ENCODE measurements at places on chromosomes 7 and 10.

DNA sequence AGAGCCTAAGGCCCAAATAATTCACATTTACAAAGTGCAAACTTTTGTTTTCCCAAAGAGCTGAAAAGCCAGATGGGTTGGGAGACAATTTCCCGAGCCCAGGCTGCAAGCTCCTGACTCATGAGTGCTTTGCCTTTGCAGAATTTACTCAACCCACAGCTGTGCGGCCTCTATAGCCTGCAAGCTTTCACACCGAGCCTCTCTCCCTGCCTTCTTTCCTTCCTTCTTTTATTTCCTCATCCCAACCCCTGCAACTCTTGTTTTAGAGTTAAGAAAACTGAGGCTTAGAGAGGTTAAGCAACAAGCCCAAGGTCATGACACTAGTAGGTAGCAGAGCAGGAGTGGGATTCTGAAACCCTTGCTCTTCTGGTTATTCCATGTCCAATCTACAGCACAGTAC lies 203.0 kb upstream of the GPR26 start:
- H3K27me3 ChIP-seq, result no peaks in the 10 kb centered on the region
- H3K36me3 ChIP-seq, result no peaks in the 10 kb centered on the region

DNA sequence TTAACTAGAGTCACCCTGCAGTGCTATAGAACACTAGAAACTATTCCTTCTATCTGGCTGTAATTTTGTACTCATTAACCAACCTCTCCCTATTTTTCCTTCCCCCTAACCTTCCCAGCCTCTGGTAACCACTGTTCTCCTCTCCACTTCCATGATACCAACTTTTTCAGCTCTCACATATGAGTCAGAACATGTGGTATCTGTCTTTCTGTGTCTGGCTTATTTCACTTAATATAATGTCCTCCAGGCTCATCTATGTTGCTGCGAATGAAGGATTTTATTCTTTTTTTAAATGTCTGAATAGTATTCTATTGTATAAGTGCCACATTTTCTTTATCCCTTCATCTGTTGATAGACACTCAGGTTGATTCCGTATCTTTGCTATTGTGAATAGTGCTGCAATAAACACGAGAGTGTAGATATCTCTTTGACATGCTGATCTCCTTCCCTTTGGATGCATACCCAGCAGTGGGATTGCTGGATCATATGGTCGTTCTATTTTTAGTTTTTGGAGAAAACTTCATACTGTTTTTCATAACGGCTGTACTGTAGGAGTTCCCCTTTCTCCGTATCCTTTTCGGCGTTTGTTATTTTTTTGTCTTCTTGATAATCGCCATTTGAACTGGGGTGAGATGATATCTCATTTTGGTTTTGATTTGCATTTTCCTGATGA lies 101.4 kb downstream of the FAM107B start:
- no peak overlapping the region for H3K27ac ChIP-seq
- no peaks in the 10 kb centered on the region for H3K36me3 ChIP-seq
- H3K27me3 ChIP-seq, result no peaks in the 10 kb centered on the region
- no peak overlapping the region for H3K4me3 ChIP-seq

GRCh38 chr10:5856701-5857004 lies 33.0 kb downstream of the ANKRD16 start:
- no peak overlapping the region for H3K4me3 ChIP-seq
- no peaks in the 10 kb centered on the region for H3K36me3 ChIP-seq

GRCh38 chr10:7159928-7160327 lies 250.9 kb downstream of the SFMBT2 start:
- H3K27ac ChIP-seq, result no peak overlapping the region
- no peak for DNase-seq
- no peak overlapping the region for H3K4me3 ChIP-seq
- H3K4me1 ChIP-seq, result no peaks in the 10 kb centered on the region

- H3K27ac ChIP-seq, result no peak overlapping the region
- DNase-seq, result no peak
- H3K4me1 ChIP-seq, result no peaks in the 10 kb centered on the region
- no peaks in the 10 kb centered on the region for H3K36me3 ChIP-seq
Observed at GRCh38 chr10:70952921-70953320, 64.6 kb upstream of the PCBD1 start.

DNA sequence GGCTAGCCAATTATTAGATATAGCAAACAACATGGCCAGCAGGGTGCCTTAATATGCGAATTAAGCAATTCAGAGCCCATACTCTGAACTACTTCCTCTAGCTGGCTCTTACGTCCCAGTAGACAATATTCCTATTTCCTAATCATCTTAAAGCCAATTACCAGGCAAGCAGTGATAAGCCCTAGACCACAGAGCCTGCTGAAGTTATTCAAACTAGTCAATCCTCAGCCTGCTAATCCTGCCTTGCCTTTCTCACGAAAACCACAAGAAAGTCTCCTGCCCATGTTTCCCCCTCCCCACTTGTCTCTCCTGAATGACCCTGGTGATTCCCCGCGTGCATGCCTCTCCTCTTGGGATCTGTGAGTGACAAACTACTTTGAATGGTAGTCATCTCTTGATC lies 86.8 kb upstream of the CACNA2D1 start:
- H3K27ac ChIP-seq, result no peak overlapping the region
- no peak overlapping the region for H3K4me3 ChIP-seq
- DNase-seq, result peak; percentile 90

DNA sequence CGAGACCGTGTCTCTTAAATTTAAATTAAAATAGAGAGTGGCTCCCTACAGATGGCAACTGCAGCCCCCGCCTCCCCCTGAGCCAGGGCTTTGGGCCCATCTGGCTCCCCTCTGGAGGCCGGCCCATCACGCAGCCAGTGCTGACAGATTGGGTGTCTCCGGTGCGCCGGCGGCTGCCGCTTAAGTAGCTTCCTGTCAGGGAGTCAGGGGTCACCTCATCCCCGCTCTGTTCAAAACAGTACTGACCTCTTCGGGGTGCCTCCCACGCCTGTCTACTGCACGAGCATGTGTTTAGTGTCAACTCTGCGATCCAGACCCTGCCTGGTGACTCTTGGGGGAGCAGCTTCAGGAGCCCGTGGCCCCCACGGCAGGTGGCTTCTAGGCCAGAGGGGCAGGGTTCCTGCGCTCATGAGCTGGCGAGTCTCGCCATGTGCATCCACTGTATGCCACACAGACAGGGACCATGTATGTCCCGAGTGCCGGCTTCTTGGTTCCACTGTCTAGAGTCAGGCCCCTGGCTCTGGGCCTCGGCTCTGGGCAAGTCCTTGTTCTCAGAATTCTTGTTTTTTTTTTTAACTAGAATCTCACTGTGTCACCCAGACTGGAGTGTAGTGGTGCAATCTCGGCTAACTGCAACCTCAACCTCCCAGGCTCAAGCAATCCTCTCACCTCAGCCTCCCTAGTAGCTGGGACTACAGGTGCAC lies 36.1 kb downstream of the KCTD7 start:
- no peaks in the 10 kb centered on the region for H3K4me1 ChIP-seq
- H3K4me3 ChIP-seq, result no peak overlapping the region
- no peak overlapping the region for H3K27ac ChIP-seq
- DNase-seq, result no peak
- H3K36me3 ChIP-seq, result no peaks in the 10 kb centered on the region

GRCh38 chr10:128981881-128982615 lies 485.0 kb upstream of the MGMT start:
- DNase-seq, result no peak
- no peak overlapping the region for H3K27ac ChIP-seq
- H3K27me3 ChIP-seq, result no peaks in the 10 kb centered on the region

DNA sequence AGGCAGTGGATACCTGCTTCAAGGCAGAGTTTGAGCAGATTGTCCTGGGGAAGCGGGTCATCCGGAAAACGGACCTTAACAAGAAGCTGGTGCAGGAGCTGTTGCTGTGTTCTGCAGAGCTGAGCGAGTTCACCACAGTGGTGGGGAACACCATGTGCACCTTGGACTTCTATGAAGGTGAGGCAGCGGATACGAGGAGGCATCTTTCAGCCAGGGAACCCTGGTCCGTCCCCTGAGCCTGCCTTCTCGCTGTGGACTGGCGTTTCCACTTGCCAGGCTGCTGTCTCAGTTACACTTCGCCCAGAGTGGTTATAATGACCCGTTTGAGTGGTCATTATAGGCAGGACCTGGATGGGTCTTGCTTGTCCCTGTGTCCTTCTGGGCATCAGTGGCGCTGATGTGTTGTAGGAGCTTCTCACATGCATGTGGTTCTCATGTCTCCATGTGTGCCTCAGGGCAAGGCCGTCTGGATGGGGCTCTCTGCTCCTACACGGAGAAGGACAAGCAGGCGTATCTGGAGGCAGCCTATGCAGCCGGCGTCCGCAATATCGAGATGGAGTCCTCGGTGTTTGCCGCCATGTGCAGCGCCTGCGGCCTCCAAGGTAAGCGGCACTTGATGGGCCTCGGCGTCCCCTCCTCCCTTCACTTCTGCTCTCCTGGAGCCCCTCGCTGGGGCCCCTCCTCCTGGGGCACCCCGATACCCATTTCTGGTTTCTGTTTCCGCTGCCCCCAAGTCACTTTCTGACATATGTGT lies 18.0 kb downstream of the UPP1 start:
- H3K4me3 ChIP-seq, result no peak overlapping the region
- no peaks in the 10 kb centered on the region for H3K4me1 ChIP-seq

DNA sequence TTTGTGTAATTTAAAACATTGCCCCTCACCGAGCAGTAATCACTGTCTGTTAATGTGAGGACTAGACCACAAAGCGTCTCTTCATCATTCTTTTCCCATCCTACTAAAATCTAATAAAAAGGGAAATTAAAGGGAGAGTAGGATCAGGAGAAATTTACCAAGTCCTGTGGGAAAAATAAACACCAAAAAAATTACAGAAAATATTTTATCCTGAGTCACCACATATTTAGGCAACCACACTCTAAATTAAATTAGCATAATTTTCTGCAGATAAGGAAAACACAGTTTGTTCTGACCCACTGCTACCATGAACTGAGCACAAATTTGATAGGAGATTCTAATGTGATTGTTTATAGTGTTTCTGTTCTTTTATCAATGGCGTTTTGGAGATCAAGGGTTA lies 49.3 kb downstream of the CCDC6 start:
- H3K27me3 ChIP-seq, result no peaks in the 10 kb centered on the region
- no peak for DNase-seq
- no peaks in the 10 kb centered on the region for H3K36me3 ChIP-seq
- peaks cover 8% of the 10 kb centered on the region for H3K4me1 ChIP-seq

- no peaks in the 10 kb centered on the region for H3K36me3 ChIP-seq
- no peak overlapping the region for H3K4me3 ChIP-seq
- no peak for DNase-seq
Observed at GRCh38 chr10:99595236-99595635, 25.0 kb downstream of the SLC25A28 start.

- peaks cover 3% of the 10 kb centered on the region for H3K4me1 ChIP-seq
- H3K27ac ChIP-seq, result no peak overlapping the region
- H3K36me3 ChIP-seq, result no peaks in the 10 kb centered on the region
- H3K4me3 ChIP-seq, result peak overlapping the region; percentile 64
- DNase-seq, result no peak
Observed at GRCh38 chr10:47383261-47384147, 589 bp downstream of the ZNF488 start.

GRCh38 chr7:139940866-139941265 lies 111.8 kb downstream of the TBXAS1 start:
- no peaks in the 10 kb centered on the region for H3K4me1 ChIP-seq
- no peaks in the 10 kb centered on the region for H3K27me3 ChIP-seq
- no peaks in the 10 kb centered on the region for H3K36me3 ChIP-seq
- no peak overlapping the region for H3K27ac ChIP-seq

- no peaks in the 10 kb centered on the region for H3K4me1 ChIP-seq
- H3K27me3 ChIP-seq, result peaks cover 53% of the 10 kb centered on the region
- no peaks in the 10 kb centered on the region for H3K36me3 ChIP-seq
- no peak overlapping the region for H3K27ac ChIP-seq
- DNase-seq, result no peak
Observed at GRCh38 chr10:50516171-50516570, 107.6 kb downstream of the SGMS1 start.
